ENCODE measurements at places on chromosomes 5 and 9. TPM values are rescaled to one million over a fixed set of nuclear protein-coding genes. Genes with fewer than 3 reads are reported as not detected.

- no peak for DNase-seq
Measured at GRCh38 chr9:106758911-106759310, 104.1 kb upstream of the ZNF462 start.

DNA sequence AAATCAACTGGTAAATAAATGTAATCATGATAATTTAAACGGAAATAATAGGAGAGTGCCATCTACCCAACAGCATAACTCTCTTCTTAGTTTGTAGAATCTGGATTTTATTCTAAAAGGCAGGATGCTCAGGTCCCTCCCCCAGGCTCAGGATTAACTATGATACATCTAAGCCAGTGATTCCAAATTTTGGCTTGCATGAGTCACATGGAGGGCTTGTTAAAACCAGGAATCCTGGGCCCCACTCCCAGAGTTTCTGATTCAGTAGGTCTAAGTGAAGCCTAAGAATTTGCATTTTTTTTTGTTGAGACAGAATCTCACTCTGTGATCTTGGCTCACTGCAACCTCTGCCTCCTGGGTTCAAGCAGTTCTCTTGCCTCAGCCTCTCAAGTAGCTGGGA, 62.3 kb upstream of the ZFR start:
- no peak for DNase-seq

GRCh38 chr5:23446424-23446823, 61.0 kb upstream of the PRDM9 start:
- no peak for DNase-seq

GRCh38 chr9:138117101-138117750, 239.6 kb downstream of the CACNA1B start:
- DNase-seq: no peak

Gene BARHL1
- total RNA-seq: not detected

DNA sequence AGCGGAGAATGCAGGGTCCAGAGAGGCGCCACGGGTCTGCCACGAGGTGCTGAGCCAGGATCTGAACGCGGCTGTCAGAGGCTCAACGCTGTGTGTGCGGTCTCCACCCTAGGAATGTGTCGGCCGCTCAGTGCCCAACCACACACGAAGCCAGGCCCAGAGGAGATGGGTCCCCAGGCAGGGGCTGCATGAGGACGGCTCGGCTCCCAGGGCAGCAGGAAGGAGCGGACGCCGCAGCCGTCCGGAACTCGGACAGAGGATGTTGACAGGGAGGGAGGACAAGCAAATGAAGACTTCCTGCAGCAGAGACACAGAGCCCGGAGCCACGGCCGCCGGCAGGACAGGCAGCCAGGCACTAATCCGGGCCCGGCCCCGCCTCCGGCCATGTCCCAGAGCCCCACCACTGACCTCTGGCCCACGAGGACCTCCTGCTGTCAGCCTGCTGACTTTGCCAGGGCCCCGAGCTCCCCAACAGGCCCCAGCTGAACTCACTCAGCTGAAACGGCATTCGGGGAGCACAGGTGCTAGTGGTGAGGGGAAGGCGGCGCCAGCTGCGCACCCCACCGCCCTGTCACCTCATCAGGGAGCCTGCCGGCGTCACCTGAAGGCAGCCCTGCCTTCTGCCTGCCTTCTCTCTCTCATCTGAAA, 12.7 kb downstream of the VAV2 start:
- no peak for DNase-seq

Gene SIGMAR1
- total RNA-seq: 113 TPM

Measured in activated naive CD8-positive, alpha-beta T cell treated with anti-CD3 and anti-CD28 coated beads for 36 hours (primary cell).